NCI-H774 (cell line): ENCODE measurements at places on chromosomes 4 and X.

GRCh38 chrX:152070144-152070543 is 68.2 kb downstream of the MAGEA10 start:
- no peak for DNase-seq

DNA sequence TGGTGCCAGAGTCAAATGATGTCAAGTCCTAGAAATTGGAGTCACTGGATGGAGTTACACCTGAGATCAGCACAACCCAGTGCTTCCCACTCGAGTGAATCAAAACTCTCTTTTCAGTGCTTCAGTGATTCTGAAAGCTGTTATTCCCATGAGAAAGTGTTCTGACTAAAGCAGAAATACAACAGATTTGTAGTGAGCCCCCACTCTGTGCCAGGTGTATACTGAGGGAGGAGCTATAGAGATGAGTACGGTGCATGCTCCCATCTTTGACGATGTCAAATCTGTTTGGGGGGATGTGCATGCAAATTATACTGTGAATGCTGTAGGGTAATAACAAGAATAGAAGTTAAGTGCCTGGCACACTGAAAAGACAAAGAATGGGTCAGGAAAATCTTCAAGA is 330.2 kb downstream of the HS3ST1 start:
- no peak for DNase-seq

DNA sequence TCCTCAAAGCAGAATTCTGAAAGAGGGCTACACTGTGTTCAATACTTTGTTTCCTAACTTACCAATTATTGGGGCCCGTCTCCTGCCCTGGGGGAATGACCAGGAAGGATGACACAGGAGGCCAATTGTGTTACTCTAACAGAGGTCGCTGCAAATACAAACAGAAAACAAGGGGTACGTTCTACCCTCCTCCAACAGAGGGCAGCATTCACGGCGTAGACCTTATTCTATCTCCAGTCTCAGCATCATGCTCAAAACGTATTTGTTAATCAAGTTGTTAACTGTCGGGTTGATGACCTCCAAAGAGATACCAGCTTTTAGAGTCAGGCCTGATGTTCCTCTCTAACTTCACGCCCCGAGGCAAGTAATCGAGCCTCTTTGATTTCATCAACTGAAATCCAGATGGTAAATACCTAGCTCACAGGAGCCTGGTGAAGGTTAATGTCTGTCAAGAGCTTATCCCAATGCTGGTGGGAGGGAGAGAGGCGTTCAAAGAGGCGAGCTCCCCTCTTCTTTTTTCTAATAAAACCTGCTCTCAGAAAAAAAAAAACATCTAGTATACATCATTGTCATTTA is 181.0 kb upstream of the KCNIP4 start:
- no peak for DNase-seq

GRCh38 chrX:100363896-100364295 is 46.2 kb downstream of the PCDH19 start:
- DNase-seq, result no peak

GRCh38 chrX:68824565-68825125 is 4.2 kb upstream of the EFNB1 start:
- DNase-seq, result no peak
